Natural killer cell (primary cell): ENCODE measurements at places on chromosomes 6 and 20. TPM values are rescaled to one million over a fixed set of nuclear protein-coding genes. Genes with fewer than 3 reads are reported as not detected.

DNA sequence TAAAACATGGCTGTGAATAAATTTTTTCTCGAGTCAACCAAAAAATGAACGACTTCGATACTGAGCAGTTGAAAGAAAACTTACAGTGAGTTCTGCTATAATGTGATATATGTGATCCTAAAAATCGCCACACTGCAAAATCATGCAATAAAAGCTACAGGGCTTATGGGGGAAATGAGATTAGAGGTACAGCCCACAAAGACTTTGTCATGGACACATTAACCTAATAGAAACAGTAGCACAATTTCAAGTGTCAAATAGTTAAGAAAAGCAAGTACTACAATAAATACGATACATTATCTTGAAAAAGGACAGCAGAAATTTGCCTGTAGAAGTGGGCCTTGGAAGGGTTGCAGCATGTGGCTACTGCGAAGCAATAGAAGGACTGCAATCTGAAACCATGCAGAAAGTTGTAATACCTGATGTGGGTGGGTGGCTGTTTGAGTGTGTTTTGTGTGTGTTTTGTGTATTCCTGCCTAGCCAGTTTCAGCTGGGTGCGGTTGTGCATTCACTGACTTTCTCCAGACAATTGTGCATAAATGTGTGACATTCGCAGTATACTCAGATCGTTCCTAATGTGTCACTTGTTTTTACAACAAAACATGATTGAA lies 79.1 kb downstream of the RPP40 start:
- H3K36me3 ChIP-seq, result no peaks in the 10 kb centered on the region
- H3K27ac ChIP-seq, result no peak overlapping the region
- no peaks in the 10 kb centered on the region for H3K4me1 ChIP-seq
- H3K27me3 ChIP-seq, result no peaks in the 10 kb centered on the region

DNA sequence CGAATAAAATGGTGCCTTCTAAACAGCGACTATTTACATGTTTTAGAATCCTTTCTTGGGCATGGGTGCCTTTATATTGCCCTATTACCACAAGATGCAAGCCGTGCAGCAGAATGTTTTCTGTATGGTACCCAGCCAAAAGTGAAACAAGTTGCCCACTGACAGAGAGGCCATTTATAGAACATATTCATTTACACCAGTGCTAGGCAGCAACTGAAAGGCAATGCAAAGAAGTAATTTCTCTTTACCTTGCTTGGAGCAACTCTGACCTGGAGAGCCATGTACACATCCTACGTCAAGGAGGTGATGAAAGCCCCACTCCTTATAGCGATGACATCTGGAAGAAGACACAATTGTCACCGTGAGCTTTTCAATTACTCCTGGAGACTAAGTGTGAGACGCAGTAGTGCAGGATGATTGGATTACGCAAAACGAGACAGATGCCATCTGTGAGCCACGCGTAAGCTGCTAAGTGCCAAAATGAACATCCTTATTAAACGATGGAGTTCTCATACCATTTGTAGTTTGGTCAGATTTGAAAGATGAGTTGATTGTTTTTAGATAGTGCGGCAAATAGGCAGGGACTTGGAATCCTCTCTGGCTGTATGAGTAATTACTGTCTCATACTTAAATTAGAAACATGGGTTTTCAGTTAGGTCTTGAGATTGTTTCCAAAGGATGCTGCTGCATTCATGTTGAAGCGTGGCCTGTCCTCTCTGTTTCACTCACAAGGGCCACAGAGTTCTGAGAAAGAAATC lies at the start of gene TMEM244:
TSS of gene TMEM244 (minus strand) at position 408 of the 758 bp plus-strand sequence. CDS start at position 281, 127 bp downstream.
- H3K27me3 ChIP-seq, result no peaks in the 10 kb centered on the region
- H3K36me3 ChIP-seq, result no peaks in the 10 kb centered on the region
- DNase-seq, result peak; percentile 59
- peak within 1 kb of the TSS; percentile 43 for H3K27ac ChIP-seq

DNA sequence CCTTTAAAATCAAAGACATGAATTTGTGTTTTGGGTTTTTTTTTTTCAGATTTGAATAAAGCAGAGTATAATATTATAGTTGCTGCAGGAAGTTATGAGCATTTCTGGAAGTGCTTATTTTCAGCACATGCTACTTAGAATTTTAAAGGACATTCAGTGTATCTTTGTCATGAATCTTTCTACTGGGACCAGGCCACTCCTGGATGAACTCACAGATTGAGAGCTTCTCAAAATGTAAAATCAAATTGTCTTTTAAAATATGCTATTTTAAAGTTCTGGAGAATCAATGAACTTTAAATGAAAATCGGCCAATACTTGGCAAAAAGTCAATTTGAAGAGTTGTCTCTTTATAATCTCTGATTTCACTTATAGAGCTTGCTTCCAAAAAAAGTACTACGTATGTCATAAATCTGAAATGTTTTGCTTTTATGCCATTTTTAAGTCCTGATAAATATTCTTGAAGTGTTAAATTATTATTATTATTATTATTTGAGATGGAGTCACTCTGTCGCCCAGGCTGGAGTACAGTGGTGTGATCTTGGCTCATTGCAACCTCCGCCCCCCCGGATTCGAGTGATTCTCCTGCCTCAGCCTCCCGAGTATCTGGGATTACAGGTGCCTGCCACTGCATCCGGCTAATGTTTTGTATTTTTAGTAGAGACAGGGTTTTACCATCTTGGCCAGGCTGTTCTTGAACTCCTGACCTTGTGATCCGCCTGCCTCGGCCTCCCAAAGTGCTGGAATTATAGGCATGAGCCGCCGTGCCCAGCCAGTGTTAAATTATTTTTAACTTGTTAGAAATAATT lies 175.7 kb upstream of the AKAP12 start:
- no peaks in the 10 kb centered on the region for H3K4me1 ChIP-seq
- no peak overlapping the region for H3K27ac ChIP-seq
- no peak overlapping the region for H3K4me3 ChIP-seq
- H3K36me3 ChIP-seq, result no peaks in the 10 kb centered on the region
- DNase-seq, result no peak
- H3K27me3 ChIP-seq, result no peaks in the 10 kb centered on the region

DUSP22 gene
- 61.5 TPM for total RNA-seq

PDE7B gene
- total RNA-seq, result 0.18 TPM

DNA sequence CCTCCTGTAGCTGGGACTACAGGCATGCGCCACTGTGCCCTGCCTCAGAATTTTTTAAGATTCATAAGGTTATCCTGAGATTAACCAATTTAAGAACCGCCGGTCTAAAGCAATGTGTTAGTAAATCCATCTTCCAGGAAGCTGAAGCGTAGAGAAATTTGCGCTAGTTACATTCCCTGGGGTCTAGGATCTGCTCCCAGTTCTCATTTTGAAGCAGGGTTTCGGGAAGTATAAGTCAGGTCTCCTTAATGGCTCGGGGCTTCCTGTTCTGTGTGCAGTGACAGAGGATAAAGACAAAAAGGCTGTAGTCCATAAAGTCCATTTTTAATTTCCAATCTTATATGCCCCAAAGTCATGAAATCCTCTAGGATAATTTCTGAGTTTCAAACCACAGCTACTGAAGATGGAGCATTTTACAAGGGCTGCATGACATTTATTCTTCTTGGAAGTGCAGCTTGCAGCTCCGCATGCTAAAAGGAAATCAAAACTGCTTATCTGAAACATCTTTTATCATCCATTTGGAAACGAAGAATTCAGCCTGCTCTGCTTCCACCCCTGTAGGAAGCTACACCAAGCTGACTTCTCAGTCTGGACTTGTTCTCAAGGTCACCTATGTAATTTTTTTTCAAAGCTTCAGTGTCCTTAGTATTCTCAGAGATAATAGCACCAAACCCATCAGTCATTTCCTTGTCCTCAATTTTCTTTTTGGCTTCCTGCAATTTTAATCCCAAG lies 326.1 kb downstream of the PRL start:
- H3K4me3 ChIP-seq, result no peak overlapping the region
- H3K36me3 ChIP-seq, result no peaks in the 10 kb centered on the region
- H3K4me1 ChIP-seq, result no peaks in the 10 kb centered on the region
- H3K27me3 ChIP-seq, result no peaks in the 10 kb centered on the region
